ENCODE measurements at places on chromosomes 6 and 20. TPM values are rescaled to one million over a fixed set of nuclear protein-coding genes. Genes with fewer than 3 reads are reported as not detected.

Gene F13A1
- total RNA-seq = not detected

GRCh38 chr6:13668291-13668928 is 43.2 kb downstream of the RANBP9 start:
- no peaks in the 10 kb centered on the region for H3K27me3 ChIP-seq
- H3K4me3 ChIP-seq = no peak overlapping the region
- DNase-seq = no peak
- no peaks in the 10 kb centered on the region for H3K36me3 ChIP-seq

Gene OPRL1
- total RNA-seq = 0.51 TPM

Gene ESR1
- not detected for total RNA-seq

DNA sequence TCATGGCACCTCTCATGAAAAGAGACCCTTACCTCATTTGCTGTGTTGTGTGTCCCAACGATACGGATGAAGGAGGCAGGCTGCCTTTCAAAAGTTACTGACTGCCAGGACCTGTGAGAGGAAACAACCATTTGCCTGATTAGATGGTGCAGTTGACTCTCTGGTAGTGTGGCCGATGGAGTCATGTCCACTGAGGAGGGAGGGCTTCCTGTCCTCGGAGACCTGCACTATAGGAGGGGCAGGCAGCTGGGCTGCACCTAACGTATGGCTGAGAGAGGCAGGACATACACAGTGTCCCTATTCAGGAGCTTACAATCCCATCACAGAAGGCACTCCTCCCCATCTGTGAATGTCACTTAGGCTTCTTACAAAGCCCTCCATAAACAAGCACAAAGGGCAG is 373.0 kb downstream of the ZFAND3 start:
- H3K36me3 ChIP-seq = no peaks in the 10 kb centered on the region
- DNase-seq = no peak
- H3K27ac ChIP-seq = no peak overlapping the region
- H3K4me3 ChIP-seq = no peak overlapping the region
- no peaks in the 10 kb centered on the region for H3K27me3 ChIP-seq
- H3K4me1 ChIP-seq = no peaks in the 10 kb centered on the region

DNA sequence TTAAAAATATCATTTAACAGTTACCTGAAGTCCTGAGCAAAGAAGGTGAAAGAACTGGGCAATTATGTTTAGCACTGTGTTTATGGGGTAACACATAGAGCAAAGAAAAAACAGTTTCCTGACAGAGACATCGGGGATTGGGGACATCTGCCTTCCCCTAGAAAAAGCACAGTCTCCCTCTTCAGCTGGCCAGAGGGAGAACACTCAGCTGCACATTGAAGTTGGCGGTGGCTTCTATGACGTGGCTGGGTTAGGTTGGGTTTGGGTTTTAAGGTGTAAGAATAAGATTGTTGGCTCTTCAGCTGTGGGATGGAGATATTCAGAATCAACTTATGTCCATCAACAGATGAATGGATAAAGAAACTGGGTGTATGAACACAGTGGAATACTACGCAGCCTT is 124.0 kb upstream of the DTNBP1 start:
- no peak overlapping the region for H3K4me3 ChIP-seq
- H3K36me3 ChIP-seq = no peaks in the 10 kb centered on the region
- H3K27ac ChIP-seq = no peak overlapping the region
- no peak for DNase-seq
- H3K4me1 ChIP-seq = peaks cover 12% of the 10 kb centered on the region

GRCh38 chr20:1001116-1001515 is 995 bp downstream of the RSPO4 start:
- H3K27ac ChIP-seq = no peak overlapping the region
- H3K27me3 ChIP-seq = peaks cover 4% of the 10 kb centered on the region
- no peaks in the 10 kb centered on the region for H3K36me3 ChIP-seq
